Activated T-cell treated with anti-CD3 and anti-CD28 coated beads, Interleukin-2, amount 50 U/mL, for 72 hours (primary cell): ENCODE measurements at places on chromosomes 5 and 9. TPM values are rescaled to one million over a fixed set of nuclear protein-coding genes. Genes with fewer than 3 reads are reported as not detected.

Gene DIRAS2
- not detected for total RNA-seq

- H3K27me3 ChIP-seq: peaks cover 1% of the 10 kb centered on the region
- H3K4me1 ChIP-seq: peaks cover 4% of the 10 kb centered on the region
- DNase-seq: no peak
Observed at GRCh38 chr9:38432922-38433510, 8.8 kb upstream of the IGFBPL1 start.

Gene NR3C1
- total RNA-seq: 93.5 TPM

DNA sequence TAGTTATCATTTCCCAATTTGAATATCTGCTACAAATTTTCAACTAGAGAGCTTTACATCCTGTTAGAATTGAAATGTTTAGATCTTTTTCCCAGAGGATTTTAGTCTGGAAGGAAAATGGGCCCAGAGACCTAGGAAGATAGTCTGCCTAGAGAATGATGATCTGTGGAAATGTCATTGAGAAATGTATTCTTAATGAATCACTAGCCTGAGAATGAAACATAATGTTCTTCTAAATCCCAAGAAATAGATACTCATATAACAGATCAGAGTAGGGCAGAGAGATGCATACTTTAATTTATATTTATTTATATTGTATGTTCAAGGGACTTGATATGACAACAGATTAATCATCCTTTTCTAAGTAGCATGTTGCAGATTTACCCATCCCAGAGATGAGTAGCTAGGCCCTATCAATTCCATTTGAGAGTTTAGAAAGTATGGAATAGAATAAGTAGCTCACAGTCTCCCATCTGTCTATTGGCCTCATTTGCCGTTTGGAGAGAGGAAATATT is 25.1 kb upstream of the SLC44A1 start:
- H3K27me3 ChIP-seq: peaks cover 10% of the 10 kb centered on the region
- H3K27ac ChIP-seq: no peak overlapping the region
- H3K4me3 ChIP-seq: no peak overlapping the region
- no peak for DNase-seq
- no peaks in the 10 kb centered on the region for H3K4me1 ChIP-seq

DNA sequence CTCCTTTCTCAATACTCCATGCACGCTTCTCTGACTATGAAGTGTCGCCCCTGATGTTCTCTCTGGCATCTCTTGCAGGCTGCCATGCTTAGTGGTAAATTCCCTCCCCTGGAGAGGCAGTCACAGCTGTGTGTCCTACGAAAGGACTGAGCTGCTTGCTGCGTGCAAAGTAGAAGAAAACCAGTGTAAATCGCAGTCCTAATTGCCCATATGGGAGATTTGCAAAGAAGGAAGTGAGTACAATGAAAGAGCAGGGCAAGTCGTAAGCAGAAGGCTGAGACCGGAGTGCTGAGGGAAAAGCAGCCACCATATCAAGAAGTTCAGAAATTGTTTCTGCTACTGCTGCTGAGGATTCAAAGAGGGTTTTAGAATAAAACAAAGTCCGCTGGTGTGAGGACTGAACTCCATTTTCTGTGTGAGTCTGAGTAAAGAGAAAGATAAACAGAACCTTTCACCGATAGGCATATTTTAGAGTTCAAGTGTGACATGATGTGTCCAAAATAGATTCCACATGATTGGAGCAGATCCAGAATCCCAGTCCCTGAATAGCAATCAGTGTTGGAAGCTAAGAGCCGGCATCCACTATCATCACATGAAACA is 507.8 kb upstream of the MPDZ start:
- H3K36me3 ChIP-seq: no peaks in the 10 kb centered on the region
- DNase-seq: no peak
- H3K27me3 ChIP-seq: no peaks in the 10 kb centered on the region
- no peaks in the 10 kb centered on the region for H3K4me1 ChIP-seq

GRCh38 chr5:77080905-77081304 is 6.2 kb downstream of the ZBED3 start:
- peaks cover 13% of the 10 kb centered on the region for H3K36me3 ChIP-seq
- DNase-seq: no peak

DNA sequence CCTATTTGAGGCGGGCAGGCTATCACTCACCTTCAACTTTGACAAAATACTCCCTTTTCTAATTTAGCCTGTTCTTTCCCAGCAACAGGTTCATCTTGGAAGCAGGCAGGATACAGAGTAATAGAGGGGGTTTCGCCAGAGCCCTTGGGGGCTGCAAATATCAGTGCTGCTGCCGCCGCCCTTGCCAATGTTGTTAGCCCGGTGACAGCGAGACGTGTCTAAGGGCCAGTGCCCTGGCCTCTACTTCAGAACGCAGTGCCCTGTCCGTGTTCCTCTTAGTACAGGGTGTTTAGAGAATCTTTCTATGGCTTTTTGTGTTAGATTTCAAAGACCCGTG is 703 bp downstream of the FAM120AOS start:
- H3K4me1 ChIP-seq: peaks cover 61% of the 10 kb centered on the region
- H3K27ac ChIP-seq: peak overlapping the region; percentile 91
- peak overlapping the region; percentile 94 for H3K4me3 ChIP-seq
- H3K36me3 ChIP-seq: peaks cover 10% of the 10 kb centered on the region
- DNase-seq: peak; percentile 23

GRCh38 chr5:150321784-150322183 is 19.1 kb upstream of the ARSI start:
- H3K4me1 ChIP-seq: peaks cover 6% of the 10 kb centered on the region
- H3K27me3 ChIP-seq: peaks cover 4% of the 10 kb centered on the region
- no peak overlapping the region for H3K4me3 ChIP-seq
- H3K27ac ChIP-seq: no peak overlapping the region
- H3K36me3 ChIP-seq: no peaks in the 10 kb centered on the region

DNA sequence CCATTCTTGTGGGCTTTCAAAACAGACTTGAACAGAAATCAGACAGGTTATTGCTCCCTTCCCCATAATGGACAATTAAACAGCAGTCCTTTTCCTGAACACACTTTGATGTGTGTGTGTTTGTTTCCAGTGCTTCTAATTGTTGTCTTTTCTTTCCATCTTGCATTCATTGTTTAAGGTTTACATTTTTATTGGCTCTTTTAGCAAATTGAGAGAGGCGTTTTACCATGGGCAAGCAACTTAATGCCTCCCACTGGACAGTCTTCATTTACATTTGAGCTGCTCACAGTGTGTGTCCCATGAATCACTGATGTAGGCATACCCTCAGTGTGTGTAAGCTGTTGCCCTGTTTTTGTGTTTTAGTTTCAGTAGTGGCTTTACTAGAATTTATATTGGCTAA is 25.0 kb downstream of the WDR36 start:
- peaks cover 10% of the 10 kb centered on the region for H3K36me3 ChIP-seq
- DNase-seq: no peak
- H3K4me1 ChIP-seq: peaks cover 36% of the 10 kb centered on the region
- H3K27ac ChIP-seq: no peak overlapping the region
- H3K4me3 ChIP-seq: no peak overlapping the region

- H3K4me3 ChIP-seq: no peak overlapping the region
- H3K4me1 ChIP-seq: no peaks in the 10 kb centered on the region
- H3K36me3 ChIP-seq: no peaks in the 10 kb centered on the region
- no peak for DNase-seq
Observed at GRCh38 chr5:107580889-107581820, 89.6 kb downstream of the EFNA5 start.

DNA sequence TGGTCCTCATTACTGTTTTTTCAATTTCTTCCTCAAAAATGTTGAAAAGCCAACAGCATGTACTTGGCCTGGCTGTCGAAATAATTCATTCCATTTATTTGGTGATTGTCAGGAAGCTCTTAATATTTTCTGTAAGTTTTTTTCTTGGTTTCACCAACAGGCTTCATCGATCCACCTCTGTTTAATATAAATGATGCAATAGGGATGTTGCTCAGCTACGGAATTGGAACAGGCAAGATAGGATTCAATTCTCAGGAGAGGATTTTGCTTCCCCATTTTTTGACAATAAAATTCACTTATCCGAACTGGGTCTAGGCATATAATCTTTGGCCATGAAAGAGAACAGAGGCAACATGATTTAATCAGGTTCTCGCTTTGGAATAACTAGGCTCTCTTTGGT is 30.8 kb downstream of the C5 start:
- H3K36me3 ChIP-seq: no peaks in the 10 kb centered on the region
- H3K4me3 ChIP-seq: no peak overlapping the region

Gene MCCC2
- total RNA-seq: 49.6 TPM

GRCh38 chr5:6084376-6084775 is 294.0 kb downstream of the MED10 start:
- no peaks in the 10 kb centered on the region for H3K36me3 ChIP-seq
- H3K27me3 ChIP-seq: peaks cover 8% of the 10 kb centered on the region
- no peak overlapping the region for H3K27ac ChIP-seq
- no peak for DNase-seq
- H3K4me1 ChIP-seq: no peaks in the 10 kb centered on the region

- H3K4me3 ChIP-seq: no peak overlapping the region
- DNase-seq: no peak
- peaks cover 9% of the 10 kb centered on the region for H3K4me1 ChIP-seq
- no peaks in the 10 kb centered on the region for H3K27me3 ChIP-seq
Observed at GRCh38 chr5:60597572-60598320, 102.2 kb downstream of the DEPDC1B start.

DNA sequence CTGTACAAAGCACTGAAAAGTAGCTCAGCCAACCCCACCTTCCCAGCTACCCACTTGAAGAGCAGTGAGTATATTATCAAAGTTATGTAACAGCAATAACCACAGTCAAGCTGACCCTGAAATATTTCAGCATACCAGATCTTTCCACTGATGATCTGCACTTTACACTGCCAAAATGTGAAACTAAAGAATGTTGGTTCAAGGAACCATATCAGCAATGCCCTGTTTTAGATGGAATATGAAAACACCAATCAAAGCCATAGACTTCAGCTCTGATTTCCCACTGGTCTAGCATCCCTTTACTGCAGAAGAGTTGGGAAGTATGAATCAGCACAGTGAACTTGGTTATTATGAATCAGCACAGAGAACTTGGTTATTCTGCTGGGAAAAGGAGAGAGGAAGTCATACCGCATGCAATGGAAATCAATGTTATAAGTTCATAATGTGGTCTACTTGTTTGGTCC is 20.0 kb downstream of the CEMIP2 start:
- H3K27me3 ChIP-seq: no peaks in the 10 kb centered on the region
- H3K36me3 ChIP-seq: peaks cover 8% of the 10 kb centered on the region
- peak overlapping the region; percentile 20 for H3K27ac ChIP-seq
- no peak overlapping the region for H3K4me3 ChIP-seq
